GM13977 (cell line): ENCODE measurements at places on chromosomes 4 and X.

DNA sequence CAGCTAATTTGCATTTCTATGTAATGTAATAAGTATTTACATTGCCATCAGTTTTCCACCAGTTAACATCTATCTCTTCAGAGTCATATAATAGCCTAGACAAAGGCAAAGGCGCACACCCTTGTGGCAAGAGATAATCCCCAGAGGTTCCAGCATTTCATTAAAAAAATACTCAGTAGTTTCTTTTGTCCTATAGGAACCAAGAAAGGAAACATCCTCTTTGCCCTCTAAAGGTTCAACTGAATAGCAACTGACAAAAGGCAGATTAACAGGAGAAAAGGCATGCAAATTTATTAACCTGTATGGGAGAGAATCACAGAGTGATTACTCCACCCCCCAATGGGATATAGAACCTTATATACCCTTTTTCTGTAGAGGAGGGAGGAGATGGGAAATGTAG, 48.4 kb downstream of the MAGEB17 start:
- no peak for DNase-seq

- DNase-seq = no peak
These were observed 85.4 kb downstream of the CBR4 start for GRCh38 chr4:168924667-168925066.

DNA sequence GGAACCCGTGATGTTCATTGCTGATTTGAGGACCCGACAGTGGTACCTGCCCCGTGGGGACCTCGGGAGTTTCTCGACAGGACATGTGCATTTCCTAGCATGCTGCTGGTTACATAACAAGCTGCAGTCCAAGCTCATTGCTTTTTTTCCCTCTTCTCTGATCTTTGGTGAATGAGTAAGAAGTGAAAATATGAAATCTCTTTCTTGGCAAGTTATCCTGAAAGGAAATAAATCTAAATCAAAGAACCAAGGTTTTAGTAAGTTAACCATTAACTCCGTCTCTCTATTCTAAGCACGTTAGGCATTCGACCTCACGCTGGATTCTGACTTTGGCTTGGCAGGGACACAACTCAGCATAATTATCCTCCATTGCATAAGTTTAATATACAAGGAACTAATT, 86.6 kb downstream of the STK32B start:
- no peak for DNase-seq

DNA sequence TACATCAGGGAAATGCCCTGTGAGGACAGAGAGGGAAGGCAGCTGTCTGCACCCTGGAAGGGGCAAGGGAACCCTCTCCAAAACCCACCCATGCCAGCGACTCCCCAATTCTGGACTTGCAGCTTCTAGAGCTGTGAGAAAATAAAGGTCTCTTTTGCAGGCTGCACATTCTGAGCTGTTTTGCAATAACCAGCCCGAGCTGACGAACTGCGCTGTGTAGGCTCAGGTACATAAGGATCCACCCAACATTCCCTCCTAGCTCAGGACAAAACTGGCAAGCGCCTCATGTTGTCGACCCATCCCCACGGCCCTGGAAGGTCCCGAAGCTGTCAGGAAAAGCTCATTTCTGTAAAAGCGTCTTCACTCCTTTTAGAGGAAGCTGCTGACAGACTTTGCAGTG, 271.8 kb downstream of the CRLF2 start:
- no peak for DNase-seq

DNA sequence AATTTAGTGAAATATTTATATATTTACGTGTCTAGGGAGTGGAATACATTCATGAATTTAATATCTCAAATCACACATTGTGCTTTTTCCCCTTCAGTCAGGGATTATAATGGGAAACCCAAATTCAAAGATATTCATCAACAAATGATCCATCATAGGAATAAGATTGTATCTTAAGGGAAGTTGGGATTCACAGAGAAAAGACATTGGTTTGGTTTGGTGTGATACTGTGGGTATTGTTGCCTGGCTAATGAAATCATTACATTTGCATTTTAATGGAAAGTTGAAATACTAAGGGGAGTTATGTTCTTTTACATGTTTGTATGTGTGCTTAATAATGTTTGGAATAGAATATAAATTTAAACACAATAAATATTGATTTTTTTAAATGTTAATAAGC, 1.7 kb downstream of the TET2 start:
- DNase-seq = no peak

DNA sequence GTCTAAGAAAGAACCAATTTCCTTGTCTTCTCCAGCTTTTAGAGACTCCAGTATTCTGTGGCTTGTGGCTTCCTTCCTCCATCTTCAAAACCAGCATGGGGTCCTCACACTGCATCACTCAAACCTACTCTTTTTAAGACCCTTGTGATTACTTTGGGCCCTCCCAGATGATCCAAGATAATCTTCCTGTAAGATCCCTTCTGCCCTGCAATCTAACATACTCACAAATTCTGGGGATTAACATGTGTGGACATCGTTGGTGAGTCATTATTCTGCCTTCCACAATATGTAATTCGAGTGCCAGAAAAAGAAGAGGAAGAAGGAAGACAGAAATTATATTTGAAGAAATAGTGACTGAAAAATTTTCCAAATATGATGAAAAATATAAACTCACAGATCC, 47.9 kb downstream of the BEND4 start:
- DNase-seq = no peak

DNA sequence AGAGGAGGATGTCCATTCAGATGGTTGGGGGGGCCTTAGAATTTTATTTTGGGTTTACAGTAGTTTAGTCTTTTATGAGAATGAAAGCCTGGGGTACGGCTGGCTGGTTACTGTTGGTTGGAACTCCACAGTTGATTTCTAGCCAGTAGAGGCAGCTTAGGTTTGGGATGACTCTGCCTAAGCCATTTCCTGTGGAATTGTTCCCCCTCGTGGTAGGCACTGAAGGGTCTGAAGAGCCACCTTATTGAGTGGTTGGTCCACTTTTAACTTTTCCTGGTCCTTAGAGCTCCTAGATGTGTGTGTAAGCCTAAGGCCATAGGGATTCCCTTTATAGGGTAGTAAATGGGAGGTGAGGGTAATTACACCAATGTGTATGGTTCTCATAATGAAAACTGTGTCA, 19.7 kb downstream of the SPIN3 start:
- no peak for DNase-seq

- DNase-seq = no peak
These were observed 1.1 kb downstream of the KLHL15 start for GRCh38 chrX:24025741-24026403.

DNA sequence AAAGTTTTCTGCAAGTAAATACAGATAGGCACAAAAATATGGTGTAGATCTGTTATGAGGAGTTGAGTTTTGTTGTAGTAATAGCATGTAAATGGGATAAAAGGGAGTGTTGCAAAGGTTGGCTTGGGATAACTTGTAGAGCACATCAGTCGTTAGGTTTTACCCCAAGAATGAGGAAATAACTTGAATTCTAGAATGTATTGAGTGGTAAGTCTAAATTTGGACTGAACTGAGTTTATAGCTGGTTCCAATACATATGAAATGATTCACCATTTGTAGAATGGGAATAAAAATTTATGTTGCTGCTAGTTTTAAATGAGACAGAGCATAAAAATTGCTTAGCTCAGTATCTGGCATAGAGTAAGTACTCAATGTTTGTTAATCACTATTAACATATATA, 719.2 kb downstream of the FSTL5 start:
- no peak for DNase-seq

DNA sequence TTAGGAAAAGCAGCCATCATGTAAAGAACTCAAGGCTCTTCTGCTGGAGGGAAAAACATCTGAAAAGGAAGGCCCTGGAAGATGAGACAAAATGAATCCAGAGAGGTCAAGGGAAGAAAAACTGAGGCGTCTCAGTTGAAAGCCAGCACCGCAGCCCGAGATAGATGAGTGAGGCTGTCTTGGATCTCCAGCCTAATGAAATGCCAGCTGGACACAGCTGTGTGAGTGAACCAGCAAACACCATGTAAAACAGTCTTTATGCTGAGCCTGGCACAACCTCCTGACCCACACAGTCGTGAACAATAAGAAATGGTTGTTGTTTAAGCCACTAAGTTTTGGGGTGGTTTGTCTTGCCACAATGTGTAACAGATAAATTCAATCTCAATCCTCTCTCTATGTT, 48.6 kb upstream of the RASL11B start:
- DNase-seq = no peak

DNA sequence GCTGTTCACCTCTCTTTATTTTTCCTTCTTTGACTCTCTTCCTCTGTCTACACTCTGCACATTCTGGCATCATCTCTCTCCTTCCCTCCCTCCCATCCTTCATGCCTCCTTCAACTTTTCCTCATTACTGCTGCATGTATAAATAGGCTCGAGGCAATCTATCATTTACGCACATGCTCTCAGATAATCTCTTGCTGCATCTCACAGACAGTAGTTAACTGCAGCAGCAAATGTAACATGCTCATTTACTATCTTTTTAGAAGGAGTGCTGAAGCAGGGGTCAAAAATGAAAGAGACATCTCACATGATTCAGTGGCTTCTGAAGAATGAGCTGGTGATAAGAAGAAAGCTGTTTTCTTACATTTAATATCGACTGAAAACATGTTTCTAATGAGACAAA, 127.7 kb downstream of the RASL11B start:
- DNase-seq = no peak

DNA sequence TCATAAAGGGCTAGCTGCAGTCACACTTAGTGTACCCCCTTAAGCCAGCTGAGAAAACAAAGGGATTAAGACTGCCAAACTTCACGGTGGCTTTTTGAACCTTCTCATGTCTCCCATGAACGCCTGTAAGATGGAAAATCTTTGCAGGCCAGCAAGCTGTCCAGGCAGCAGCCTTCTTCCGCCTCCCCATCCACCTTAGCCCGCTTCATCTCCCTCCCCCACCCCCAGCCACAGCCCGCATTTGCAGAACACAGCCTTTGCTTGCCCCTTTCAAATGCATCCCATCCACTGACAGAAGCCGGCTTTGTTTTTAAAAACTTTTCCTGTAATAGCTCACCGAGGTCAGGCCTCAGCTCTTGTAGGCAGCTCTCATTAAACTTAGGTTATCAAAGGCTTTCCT, 113.8 kb upstream of the FAM9B start:
- DNase-seq = no peak

DNA sequence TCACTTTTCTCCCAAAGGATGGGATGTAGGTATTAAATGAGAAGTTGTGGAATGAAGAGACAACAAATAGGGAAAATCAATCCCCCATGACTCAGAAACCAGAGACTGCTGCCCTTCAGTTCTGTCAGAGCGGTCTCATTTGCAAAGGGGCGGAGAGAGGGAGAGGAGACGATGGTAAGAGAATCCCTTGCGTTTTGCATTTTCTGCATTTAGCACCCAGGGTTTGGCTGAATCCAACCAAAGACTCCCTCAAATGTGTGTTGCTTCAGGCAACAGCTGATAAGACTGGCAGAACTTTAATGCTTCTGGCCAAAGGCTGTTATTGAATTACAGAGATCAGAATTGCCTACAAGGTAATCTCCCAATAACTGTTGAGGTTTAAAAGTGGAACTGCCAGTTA, 230.2 kb downstream of the EVC2 start:
- DNase-seq = no peak

GRCh38 chrX:3509934-3510333, 163.5 kb upstream of the MXRA5 start:
- no peak for DNase-seq

GRCh38 chr4:72302981-72303704, 265.9 kb downstream of the ADAMTS3 start:
- DNase-seq = peak; percentile 13

DNA sequence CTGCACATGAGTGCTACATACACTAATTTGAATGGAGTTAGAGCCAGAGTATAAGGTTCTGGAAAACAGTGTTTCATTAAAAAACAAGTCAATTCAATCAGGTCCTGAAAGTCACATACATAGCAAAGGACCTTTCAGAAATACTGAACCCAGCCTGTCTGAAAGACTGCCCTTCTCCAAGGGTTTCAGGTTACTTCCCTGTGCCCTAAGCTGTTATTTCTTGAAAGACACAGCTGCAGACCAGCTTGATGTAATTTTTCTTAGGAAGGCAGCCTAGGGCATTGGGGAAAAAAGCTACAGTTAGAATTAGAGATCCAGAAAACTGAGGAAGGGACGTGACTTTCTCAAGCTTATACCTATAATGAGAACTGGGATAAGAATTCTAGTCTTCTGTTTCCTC, 155.9 kb upstream of the MAOA start:
- no peak for DNase-seq

DNA sequence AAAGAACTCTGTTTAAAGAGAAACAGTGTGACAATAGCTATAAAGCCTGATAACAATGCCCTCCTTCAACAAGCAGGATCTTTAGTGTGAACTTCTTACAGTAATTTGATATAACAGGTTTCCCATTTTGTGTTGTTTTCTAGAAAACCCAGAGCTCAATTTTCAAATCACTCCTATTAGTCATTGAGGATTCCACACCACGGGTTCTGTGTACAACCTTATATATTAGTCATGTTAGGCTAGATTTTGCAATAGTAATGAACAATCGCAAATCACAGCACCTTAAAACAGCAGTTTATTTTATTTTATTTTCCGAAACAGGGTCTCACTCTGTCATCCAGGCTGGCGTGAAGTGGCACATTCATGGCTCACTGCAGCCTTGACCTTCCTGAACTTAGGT, 1020.9 kb upstream of the INTU start:
- DNase-seq = no peak

DNA sequence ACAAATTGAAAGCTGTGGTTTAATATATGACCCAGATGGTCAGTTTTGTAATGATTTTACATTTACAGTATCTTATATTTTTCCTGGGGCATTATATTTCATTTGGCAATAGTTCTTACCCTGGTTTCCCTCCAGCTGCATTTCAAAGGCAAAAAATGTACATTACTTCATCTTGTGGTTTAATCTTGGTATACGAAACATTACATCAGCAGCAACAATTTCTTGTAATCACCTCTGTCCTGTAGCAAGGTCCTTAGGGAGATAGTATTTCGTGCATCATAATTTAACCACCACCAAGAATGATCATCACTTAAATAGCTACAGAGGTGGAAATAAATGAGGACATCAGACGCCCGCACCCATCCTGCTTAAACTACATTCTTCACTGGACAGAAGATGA, 48.8 kb downstream of the HS6ST2 start:
- DNase-seq = no peak

GRCh38 chr4:88257726-88258125, 26.6 kb downstream of the PPM1K start:
- no peak for DNase-seq

DNA sequence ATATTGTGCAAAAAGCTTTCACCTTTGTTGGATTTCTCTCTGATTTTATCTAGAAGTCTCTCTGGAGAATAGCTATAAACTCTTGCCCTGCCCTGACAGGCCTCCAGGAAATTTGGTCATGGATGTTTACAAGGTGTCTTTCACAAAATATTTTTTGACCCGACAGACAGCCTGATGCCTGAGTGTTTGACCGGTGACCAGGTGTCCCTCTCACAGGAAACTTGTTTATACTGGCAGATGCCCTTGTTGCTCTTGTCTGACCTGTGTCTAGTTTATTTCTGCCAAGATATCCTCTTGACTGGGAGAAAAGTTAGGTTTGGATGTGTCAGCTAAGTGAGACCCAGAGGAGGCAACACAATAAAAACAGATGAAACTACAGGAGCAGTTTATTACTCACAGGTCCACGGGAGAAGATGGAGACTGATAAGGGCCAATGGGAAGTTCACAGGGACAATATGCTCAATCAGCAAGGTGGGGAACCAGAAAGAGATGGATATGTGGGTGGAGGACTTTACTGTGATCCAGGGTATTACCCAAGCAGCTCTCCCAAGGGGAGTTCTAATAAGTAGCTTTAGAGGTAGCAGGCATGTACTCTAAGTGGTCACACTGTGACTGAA, 243.3 kb downstream of the ARAP2 start:
- no peak for DNase-seq

GRCh38 chrX:154486052-154486395, 391 bp downstream of the UBL4A start:
- no peak for DNase-seq
